Nephron progenitor cell (in vitro differentiated cells): ENCODE measurements at places on chromosomes 2 and 18.

- DNase-seq, result no peak
- H3K36me3 ChIP-seq, result peaks cover 16% of the 10 kb centered on the region
- H3K27ac ChIP-seq, result no peak overlapping the region
- H3K4me1 ChIP-seq, result peaks cover 18% of the 10 kb centered on the region
These were observed 128.0 kb downstream of the ASB1 start for GRCh38 chr2:238554468-238555315.

DNA sequence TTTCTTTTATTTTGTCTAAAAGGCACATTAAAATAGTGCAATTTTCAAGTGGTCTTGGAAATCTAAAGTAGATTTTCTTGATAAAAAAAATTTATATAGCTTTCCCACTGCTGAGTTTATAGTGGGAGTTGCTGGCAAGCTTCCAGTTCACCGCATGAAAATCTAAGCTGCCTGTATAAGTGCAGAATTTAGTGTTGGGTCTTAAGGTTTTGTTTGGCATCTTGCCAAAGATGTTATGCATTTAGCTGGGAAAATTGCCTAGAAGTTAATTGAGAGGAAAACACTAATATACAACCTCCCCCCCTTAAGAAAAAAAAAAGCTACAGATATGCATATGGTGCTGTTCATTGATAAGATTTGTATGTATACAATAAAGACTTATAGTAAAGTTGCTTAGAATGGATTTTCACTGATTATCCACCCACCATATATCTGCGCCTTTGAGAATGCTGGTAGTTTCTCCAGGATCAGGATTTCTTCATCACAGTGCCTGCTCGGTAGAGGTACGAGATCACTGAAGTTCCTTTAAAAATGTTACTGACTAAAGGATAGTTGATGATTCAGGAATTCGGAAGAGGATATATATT lies 803.2 kb upstream of the POU3F3 start:
- no peak overlapping the region for H3K4me3 ChIP-seq
- DNase-seq, result no peak
- peaks cover 3% of the 10 kb centered on the region for H3K27me3 ChIP-seq
- H3K4me1 ChIP-seq, result peaks cover 8% of the 10 kb centered on the region
- H3K27ac ChIP-seq, result no peak overlapping the region

DNA sequence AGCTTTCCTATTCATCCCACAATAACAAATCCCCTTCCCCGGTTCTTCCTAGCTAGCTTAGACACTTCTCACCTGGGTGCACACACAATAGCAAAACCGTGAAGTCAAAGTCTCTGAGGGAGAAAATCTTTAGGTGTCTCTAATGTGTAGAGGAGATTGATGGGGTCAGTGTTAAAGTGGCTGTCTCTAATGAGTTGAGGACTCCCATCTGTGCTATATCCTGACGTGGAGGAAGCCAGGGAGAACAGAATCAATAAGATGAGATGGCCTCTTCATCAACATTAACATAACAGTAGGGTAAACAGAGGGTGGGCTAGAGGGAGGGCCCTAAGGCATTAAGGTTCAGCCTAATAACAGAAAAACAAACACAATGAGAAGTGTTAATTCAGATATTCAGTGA lies 120.4 kb downstream of the SLC5A7 start:
- DNase-seq, result no peak
- H3K27me3 ChIP-seq, result peaks cover 7% of the 10 kb centered on the region
- peaks cover 18% of the 10 kb centered on the region for H3K36me3 ChIP-seq
- peak overlapping the region; percentile 55 for H3K27ac ChIP-seq
- H3K4me3 ChIP-seq, result peak overlapping the region; percentile 1
- H3K4me1 ChIP-seq, result peaks cover 32% of the 10 kb centered on the region

GRCh38 chr2:58127111-58127510 lies 80.5 kb downstream of the VRK2 start:
- no peaks in the 10 kb centered on the region for H3K27me3 ChIP-seq
- no peak overlapping the region for H3K4me3 ChIP-seq
- peaks cover 3% of the 10 kb centered on the region for H3K36me3 ChIP-seq

GRCh38 chr2:84901593-84902120 lies 3.8 kb upstream of the TMSB10 start:
- H3K27ac ChIP-seq, result peak overlapping the region; percentile 26
- peaks cover 4% of the 10 kb centered on the region for H3K36me3 ChIP-seq
- H3K4me3 ChIP-seq, result no peak overlapping the region
- H3K4me1 ChIP-seq, result peaks cover 17% of the 10 kb centered on the region

- no peaks in the 10 kb centered on the region for H3K27me3 ChIP-seq
- no peak overlapping the region for H3K4me3 ChIP-seq
- H3K27ac ChIP-seq, result no peak overlapping the region
These were observed 15.5 kb downstream of the SEC11C start for GRCh38 chr18:59155153-59155552.

DNA sequence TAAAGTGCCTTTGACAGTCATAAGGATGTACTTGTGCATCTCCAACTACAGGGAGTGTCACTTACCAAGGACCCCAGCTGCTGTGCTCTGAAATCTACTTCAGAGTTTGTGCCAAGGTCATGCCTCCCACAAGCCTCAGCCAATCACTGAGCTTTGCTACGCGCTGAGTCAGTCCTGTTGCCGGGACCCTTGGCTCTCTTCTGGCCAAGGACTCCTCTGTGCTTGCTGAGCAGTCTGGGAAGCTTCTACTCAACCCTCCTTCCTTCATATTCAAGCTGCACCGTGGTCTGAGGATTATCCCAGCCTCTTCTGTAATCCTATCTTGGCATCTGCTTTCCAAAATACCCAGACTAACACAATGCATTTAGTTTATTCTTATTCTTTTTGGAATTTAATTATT lies 398.9 kb upstream of the FANCL start:
- no peak overlapping the region for H3K27ac ChIP-seq
- no peaks in the 10 kb centered on the region for H3K36me3 ChIP-seq
- no peak for DNase-seq
- peaks cover 17% of the 10 kb centered on the region for H3K4me1 ChIP-seq
- no peak overlapping the region for H3K4me3 ChIP-seq
- no peaks in the 10 kb centered on the region for H3K27me3 ChIP-seq

GRCh38 chr18:78080081-78080480 lies 830.4 kb downstream of the GALR1 start:
- no peaks in the 10 kb centered on the region for H3K27me3 ChIP-seq
- H3K4me1 ChIP-seq, result peaks cover 43% of the 10 kb centered on the region
- H3K4me3 ChIP-seq, result no peak overlapping the region
- no peaks in the 10 kb centered on the region for H3K36me3 ChIP-seq
- H3K27ac ChIP-seq, result no peak overlapping the region
- DNase-seq, result no peak

DNA sequence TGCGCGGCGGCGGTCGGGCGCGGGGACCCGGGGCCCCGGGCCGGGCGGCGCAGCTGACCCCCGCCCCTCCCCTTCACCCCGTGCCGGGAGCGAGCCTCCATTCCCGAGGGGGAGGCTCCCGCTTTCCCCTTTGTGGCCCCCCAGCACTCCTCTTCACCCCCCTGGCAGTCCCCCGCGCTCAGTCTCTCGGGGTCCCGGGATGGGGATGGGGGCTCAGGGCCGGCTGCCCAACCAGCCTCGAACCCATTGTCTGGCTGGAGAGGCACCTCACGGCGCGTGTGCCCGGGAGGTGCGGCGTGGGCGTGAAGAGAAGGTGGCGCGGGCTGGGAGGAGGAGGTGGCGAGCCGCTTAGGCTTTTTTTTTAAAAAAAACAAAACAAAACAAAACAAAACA lies 748 bp downstream of the FMNL2 start:
- no peaks in the 10 kb centered on the region for H3K36me3 ChIP-seq
- H3K27ac ChIP-seq, result no peak overlapping the region
- peaks cover 43% of the 10 kb centered on the region for H3K4me1 ChIP-seq
- peaks cover 24% of the 10 kb centered on the region for H3K27me3 ChIP-seq
- H3K4me3 ChIP-seq, result peak overlapping the region; percentile 99

GRCh38 chr2:235896061-235896460 lies 272.1 kb downstream of the GBX2 start:
- no peak overlapping the region for H3K27ac ChIP-seq
- H3K36me3 ChIP-seq, result peaks cover 69% of the 10 kb centered on the region
- no peak for DNase-seq
- H3K4me1 ChIP-seq, result peaks cover 20% of the 10 kb centered on the region

DNA sequence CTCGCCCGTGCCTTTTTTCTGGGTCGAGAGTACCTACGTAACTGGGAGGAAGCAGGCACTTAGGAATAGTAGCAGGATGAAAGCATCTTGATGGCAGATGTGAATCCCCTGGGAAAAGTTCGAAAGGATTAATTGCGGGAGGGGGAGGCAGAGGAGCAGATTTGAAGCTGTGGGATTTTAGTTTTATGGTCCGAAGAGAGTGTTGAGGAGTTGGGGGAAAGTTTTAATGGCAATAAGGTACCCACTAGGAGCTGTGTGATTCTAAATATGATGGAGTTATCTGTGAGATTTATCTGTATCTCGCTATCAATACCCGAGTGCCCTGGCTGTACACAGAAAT lies 1.1 kb downstream of the AGFG1 start:
- H3K27ac ChIP-seq, result no peak overlapping the region
- no peaks in the 10 kb centered on the region for H3K36me3 ChIP-seq
- H3K27me3 ChIP-seq, result no peaks in the 10 kb centered on the region
- H3K4me3 ChIP-seq, result peak overlapping the region; percentile 89
- DNase-seq, result no peak

- no peaks in the 10 kb centered on the region for H3K36me3 ChIP-seq
- H3K4me3 ChIP-seq, result peak overlapping the region; percentile 52
- peak; percentile 78 for DNase-seq
- peaks cover 41% of the 10 kb centered on the region for H3K4me1 ChIP-seq
These were observed 2.0 kb upstream of the CHRND start for GRCh38 chr2:232523682-232524597.

- H3K4me3 ChIP-seq, result peak overlapping the region; percentile 49
- H3K36me3 ChIP-seq, result no peaks in the 10 kb centered on the region
- no peak overlapping the region for H3K27ac ChIP-seq
- DNase-seq, result peak; percentile 75
- H3K27me3 ChIP-seq, result peaks cover 52% of the 10 kb centered on the region
These were observed 43.9 kb upstream of the RAB11FIP5 start for GRCh38 chr2:73156539-73157124.

GRCh38 chr18:54975598-54975997 lies 16.3 kb upstream of the CCDC68 start:
- H3K36me3 ChIP-seq, result no peaks in the 10 kb centered on the region
- H3K27me3 ChIP-seq, result peaks cover 5% of the 10 kb centered on the region
- DNase-seq, result no peak
- H3K4me3 ChIP-seq, result no peak overlapping the region
- peaks cover 5% of the 10 kb centered on the region for H3K4me1 ChIP-seq

DNA sequence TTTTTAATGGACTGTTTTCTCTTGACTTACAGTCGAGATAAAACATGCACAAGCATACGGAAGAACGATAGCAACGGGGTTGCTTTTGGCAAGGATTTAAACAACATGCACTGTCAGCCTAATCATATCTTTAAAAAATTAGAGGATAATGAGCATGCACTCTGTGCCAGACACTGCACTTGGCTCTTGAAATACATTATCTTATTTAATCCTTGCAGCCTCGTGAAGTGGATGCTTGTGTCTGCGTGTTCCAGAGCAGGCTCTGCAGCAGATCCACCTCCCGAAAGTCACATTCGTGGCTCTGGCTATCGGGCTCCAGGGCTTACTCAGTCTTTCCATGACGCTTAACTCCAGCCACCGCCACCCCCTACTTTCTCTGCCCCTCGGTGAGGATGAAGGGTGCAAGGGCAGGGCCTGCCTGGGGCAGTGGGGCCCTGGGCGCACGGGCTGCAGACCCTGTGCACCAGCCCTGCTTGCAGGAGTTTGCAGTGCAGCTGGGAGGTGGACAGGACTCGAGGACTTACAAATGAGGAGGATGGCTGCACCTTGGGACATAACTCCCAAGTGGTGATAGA lies 61.7 kb downstream of the ACKR3 start:
- H3K27ac ChIP-seq, result peak overlapping the region; percentile 28
- H3K27me3 ChIP-seq, result peaks cover 19% of the 10 kb centered on the region
- H3K4me1 ChIP-seq, result peaks cover 52% of the 10 kb centered on the region
- DNase-seq, result no peak

DNA sequence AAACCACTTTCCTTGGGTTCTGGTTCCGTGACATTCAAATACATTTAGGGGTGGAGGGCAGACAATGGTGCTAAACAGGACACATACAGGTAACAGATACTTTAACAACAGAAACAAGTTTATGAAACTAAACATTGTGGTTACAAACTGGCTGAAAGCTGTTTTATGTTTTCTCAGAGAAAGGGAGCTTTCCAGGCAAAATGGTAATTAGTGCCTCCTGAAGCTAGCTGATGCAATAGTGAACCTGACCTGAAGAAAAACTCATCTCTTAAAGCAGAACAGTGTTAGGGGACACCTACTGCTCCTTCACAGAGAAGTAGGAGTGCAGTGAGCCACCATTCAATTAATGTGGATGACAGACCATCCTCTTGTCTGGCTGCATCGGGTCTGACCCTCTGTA lies 138.9 kb downstream of the CCDC148 start:
- no peak overlapping the region for H3K4me3 ChIP-seq
- H3K27me3 ChIP-seq, result no peaks in the 10 kb centered on the region
- no peaks in the 10 kb centered on the region for H3K36me3 ChIP-seq
- peak overlapping the region; percentile 15 for H3K27ac ChIP-seq
- H3K4me1 ChIP-seq, result peaks cover 5% of the 10 kb centered on the region

- peak overlapping the region; percentile 11 for H3K27ac ChIP-seq
- no peaks in the 10 kb centered on the region for H3K27me3 ChIP-seq
- DNase-seq, result no peak
- H3K4me3 ChIP-seq, result no peak overlapping the region
- peaks cover 34% of the 10 kb centered on the region for H3K36me3 ChIP-seq
These were observed 49.9 kb downstream of the TRAF3IP1 start for GRCh38 chr2:238370094-238370822.

- H3K4me3 ChIP-seq, result no peak overlapping the region
- peaks cover 8% of the 10 kb centered on the region for H3K27me3 ChIP-seq
- H3K4me1 ChIP-seq, result no peaks in the 10 kb centered on the region
- H3K27ac ChIP-seq, result no peak overlapping the region
- H3K36me3 ChIP-seq, result no peaks in the 10 kb centered on the region
These were observed 146.5 kb downstream of the MAIP1 start for GRCh38 chr2:200101922-200102321.

DNA sequence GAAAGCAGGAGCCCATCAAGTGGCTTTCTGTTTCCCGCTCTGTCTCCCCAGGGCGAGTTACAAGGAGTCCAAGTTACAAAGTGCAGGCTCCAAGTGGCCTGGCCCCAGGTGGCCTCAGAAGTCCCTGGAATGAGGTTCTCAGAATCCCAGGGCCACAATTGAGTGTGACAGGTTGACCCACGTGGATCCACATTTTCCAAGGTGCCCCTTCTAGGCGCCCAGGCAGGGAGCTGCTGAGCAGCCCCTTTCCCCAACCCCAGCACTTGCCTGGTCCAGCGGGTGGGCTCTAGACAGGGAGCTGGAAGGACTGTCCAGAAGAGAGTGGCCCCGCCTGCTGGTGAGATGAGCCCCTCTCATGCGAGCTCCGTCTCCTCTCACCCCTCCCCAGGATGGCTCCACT lies 253.4 kb downstream of the CYP26B1 start:
- H3K4me1 ChIP-seq, result no peaks in the 10 kb centered on the region
- DNase-seq, result no peak
- no peak overlapping the region for H3K4me3 ChIP-seq
- no peaks in the 10 kb centered on the region for H3K36me3 ChIP-seq
- H3K27ac ChIP-seq, result no peak overlapping the region

GRCh38 chr2:160583813-160584537 lies 90.4 kb upstream of the RBMS1 start:
- no peak overlapping the region for H3K4me3 ChIP-seq
- DNase-seq, result no peak
- H3K4me1 ChIP-seq, result peaks cover 28% of the 10 kb centered on the region
- H3K27ac ChIP-seq, result no peak overlapping the region
- H3K36me3 ChIP-seq, result no peaks in the 10 kb centered on the region

GRCh38 chr2:237547841-237548416 lies 18.4 kb upstream of the PRLH start:
- no peak for DNase-seq
- no peaks in the 10 kb centered on the region for H3K36me3 ChIP-seq

- H3K4me3 ChIP-seq, result no peak overlapping the region
- H3K27ac ChIP-seq, result no peak overlapping the region
- no peaks in the 10 kb centered on the region for H3K27me3 ChIP-seq
- H3K36me3 ChIP-seq, result peaks cover 96% of the 10 kb centered on the region
These were observed 113.5 kb downstream of the CABLES1 start for GRCh38 chr18:23248826-23249225.
